Brain (organoid and tissue), 16 donors: ENCODE measurements at places on chromosomes 4 and X. TPM values are rescaled to one million over a fixed set of nuclear protein-coding genes. Genes with fewer than 3 reads are reported as not detected.
A peak's percentile ranks its signal among the peaks of the same experiment; 100 is the strongest.

DNA sequence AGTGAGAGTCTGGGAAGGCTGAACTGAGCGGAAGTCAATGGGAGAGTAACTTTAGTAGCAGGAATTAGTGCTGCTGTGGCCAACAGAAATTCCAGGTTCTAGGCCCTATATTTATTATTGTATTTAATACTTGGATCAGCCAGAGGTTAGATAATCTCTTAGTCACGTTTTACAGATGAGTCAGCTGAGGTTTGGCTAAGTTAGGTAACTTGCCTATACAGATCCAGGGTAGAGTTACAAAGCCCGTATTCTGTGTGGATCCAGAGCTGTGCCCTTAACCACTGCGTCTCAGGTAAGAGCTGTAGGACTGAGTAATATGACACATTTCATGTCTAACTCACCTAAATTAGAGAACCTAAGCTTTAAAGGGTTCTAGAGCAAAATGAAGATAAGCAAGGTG lies 20.5 kb downstream of the PSMD10 start:
- no peak for DNase-seq

GRCh38 chrX:16592194-16592770 lies 57.7 kb upstream of the S100G start:
- DNase-seq: no peak

GRCh38 chrX:153455571-153455970 lies 9.7 kb upstream of the TREX2 start:
- no peak for DNase-seq

DNA sequence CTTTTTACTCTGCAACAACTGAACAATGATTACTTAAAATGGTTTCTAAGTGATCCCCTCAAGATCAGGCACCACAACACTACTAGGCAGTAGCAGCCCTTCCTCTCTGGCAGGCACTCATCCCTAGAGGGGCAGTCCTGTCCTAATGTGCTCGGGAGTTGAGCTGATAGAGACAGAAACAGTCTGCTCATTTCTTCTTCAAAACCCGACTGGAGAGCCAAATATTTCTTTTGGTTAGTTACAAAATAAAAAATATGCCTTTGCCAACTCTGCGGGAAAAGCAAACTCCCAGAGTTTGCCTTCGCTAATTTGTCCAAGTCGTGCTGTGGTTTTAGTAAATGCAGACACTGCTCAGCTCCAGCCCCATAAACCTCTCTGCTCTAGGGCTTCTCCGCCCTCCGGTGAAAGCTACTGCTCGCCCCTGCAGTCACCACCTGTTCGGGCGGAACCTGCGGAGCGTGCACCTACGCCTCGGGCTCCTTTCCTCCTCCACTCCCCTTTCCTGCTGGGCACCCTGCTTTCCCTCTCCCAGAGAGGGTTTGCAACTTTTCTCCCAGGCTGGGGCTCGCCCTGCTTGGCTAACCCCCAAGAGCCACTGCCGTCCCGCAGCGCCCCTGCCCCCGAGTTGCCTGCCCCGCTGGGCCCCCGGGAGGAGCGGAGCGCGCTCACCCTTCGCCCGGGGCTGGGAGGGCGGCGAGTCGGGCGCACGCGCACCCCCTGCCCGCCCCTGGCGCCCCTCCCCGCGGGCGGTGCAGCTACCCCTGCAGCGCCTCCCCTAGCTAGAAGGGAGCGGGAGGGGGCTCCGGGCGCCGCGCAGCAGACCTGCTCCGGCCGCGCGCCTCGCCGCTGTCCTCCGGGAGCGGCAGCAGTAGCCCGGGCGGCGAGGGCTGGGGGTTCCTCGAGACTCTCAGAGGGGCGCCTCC lies at the start of gene NPNT:
TSS of gene NPNT (plus strand) at position 812 of the 923 bp plus-strand sequence. CDS start 182 bp downstream, outside the sequence.
- DNase-seq: peak; percentile 61

DNA sequence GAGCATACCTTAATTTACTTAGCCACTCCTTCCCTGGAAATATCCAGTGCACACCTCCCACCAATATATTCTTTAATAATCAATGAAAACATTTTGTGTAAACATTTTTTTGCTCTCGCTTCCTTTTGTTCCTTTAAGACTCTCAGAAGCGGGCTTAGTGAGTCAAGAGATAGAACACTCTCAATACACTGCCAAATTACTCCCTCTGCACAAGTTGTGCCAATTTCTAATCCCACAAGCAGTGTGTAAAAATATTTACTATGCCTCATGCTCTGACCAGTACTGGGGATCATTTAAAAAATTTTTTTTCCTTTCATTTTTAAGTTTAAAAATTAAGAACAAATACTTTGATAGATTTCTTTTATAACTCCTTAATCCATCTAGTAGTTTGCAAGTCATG lies 5.1 kb downstream of the MORF4L2 start:
- no peak for DNase-seq

DNA sequence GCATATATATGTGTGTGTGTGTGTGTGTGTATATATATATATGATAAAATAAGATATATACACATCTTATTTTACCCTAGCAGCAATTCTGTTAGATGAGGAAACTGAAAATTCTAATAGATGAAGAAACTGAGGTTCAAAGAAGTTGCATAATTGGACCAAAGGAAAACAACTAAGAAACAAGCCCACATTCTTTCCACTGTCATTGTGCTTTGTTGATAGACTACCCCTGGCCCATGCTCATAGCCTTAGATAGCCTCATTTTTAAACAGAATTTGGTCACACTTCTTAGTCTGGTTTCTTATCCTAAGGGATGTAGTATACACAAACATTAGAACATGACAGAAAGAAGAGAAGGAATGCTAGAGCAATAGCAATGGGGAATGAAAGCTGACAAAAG lies 138.8 kb downstream of the NDST3 start:
- no peak for DNase-seq

DNA sequence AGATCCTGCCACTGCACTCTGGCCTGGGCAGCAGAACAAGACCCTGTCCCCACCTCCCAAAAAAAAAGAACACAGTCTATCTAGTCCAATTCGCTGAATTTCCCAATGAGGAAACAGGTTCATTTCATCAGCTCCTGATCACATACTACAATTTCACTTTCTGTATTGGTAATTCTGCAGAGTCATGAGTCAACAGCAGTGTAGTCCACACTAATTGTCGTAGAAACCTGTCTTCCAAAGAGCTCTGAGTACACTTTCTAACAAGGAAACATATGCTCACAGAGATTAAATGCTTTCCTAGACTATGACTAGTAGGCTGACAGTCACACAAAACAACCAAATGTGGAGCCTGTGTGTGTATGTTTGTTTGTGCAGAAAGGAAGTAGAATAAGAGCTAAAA lies 91.9 kb downstream of the GPC4 start:
- no peak for DNase-seq

The CNKSR2 gene
- polyA plus RNA-seq: 9.9 TPM

GRCh38 chrX:1178580-1179057 lies 33.8 kb downstream of the CRLF2 start:
- DNase-seq: no peak

GRCh38 chrX:4550018-4550417 lies 836.6 kb upstream of the PRKX start:
- DNase-seq: no peak

The MAGEC2 gene
- polyA plus RNA-seq: 4.9 TPM

GRCh38 chr4:147582386-147583060 lies 34.7 kb upstream of the TMEM184C start:
- no peak for DNase-seq

The ELOVL6 gene
- polyA plus RNA-seq: 2.3 TPM

The CCSER1 gene
- 0.48 TPM for polyA plus RNA-seq

GRCh38 chr4:14850455-14851097 lies 151.7 kb upstream of the CPEB2 start:
- DNase-seq: no peak

- no peak for DNase-seq
These were observed 203.3 kb downstream of the OR13H1 start for GRCh38 chrX:131747173-131747572.

- DNase-seq: no peak
These were observed 37.8 kb upstream of the HPF1 start for GRCh38 chr4:169795585-169795984.

DNA sequence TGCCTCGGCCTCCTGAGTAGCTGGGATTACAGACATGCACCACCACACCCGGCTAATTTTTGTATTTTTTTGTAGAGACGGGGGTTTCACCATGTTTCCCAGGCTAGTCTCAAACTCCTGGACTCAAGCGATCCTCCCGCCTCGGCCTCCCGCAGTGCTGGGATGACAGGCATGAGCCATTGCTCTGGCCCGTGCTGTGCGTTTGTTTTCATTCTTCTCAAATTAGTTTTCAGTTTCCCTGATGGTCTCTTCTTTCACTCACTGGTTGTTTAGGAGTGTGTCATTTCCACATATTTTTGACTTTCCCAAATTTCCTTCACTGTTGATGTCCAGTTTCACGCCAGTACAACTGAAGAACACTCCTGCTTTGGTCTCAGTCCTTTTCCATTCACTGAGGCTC lies 31.8 kb downstream of the SH3TC1 start:
- DNase-seq: no peak

GRCh38 chrX:150155436-150156035 lies 207.6 kb upstream of the MAMLD1 start:
- DNase-seq: no peak

The ARMCX4 gene
- 6.7 TPM for polyA plus RNA-seq

DNA sequence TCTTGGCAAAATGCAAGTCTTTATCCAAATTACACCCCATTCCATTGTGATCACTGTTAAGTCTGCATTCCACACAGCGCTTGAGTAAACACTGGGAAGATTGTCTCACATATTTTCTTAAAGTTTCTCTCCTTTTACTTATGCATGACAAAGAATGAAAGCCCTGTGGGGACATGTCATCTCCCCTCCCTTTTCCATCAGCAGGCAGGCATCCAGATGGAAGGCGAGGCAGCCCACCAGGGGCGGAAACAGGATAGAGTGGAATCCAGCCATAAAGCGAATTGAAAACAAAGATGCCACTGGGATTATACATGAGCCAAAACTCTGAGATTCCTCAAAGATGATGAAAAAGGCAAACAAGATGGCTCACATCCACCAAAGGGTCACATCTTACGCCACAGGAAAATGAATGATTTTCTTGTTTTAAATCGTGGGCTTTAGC lies 78.2 kb downstream of the AFAP1 start:
- DNase-seq: peak; percentile 74

- no peak for DNase-seq
These were observed 31.6 kb downstream of the SEPSECS start for GRCh38 chr4:25128671-25129070.

DNA sequence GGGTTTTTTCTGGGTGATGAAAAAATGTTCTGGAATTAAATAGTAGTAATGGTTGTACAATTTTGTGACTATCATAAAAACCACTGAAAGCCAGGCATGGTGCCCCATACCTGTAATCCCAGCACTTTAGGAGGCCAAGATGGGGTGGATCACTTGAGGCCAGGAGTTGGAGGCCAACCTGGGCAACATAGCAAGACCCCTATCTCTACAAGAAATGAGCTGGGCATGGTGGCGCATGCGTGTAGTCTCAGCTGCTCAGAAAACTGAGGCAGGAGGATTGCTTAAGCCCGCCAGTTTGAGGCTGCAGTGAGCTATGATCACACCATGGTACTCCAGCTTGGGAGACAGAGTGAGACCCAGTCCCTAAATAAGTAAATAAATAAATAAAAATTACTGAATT lies 58.3 kb upstream of the TMEM131L start:
- DNase-seq: no peak

The PHF8 gene
- 31.9 TPM for polyA plus RNA-seq

The CD99L2 gene
- 94.5 TPM for polyA plus RNA-seq

DNA sequence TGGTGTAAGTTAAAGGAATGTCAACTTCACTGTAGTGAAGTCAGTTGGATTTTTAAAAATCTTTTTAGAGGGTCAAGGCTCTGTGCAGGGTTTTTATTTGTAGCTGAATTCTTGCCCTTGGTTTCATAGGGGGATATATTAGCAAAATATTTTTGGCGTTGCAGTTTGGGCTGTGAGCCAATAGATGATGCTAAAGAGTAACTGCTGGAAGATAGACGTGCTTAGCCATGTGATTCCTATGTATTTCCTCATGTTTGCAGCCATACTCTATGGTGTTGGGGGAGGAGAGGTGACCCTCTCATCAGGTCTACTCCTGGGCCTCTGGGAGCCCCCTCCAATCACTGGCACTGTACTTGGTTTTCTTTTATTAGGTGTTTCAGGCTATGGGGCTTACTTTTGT lies 246.7 kb upstream of the ARHGAP24 start:
- no peak for DNase-seq

DNA sequence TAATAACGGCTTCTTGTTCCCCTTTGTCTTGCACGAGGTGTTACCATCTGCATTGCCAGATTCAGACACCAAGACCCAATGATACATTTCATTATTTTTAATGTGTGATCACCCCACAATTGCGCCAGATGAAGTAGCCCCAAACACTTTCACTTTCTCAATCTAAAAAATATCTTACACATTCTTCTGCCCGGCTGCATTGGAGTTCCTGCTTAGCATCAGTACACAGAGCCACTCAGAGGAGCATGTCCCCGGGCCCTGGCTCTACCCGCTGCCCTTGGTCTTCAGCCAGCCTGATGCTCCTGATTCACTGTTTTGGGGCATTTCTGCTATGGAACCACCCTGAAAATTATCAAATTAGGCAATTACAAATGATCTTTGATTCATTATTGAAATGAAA lies 66.0 kb upstream of the TENM3 start:
- no peak for DNase-seq

DNA sequence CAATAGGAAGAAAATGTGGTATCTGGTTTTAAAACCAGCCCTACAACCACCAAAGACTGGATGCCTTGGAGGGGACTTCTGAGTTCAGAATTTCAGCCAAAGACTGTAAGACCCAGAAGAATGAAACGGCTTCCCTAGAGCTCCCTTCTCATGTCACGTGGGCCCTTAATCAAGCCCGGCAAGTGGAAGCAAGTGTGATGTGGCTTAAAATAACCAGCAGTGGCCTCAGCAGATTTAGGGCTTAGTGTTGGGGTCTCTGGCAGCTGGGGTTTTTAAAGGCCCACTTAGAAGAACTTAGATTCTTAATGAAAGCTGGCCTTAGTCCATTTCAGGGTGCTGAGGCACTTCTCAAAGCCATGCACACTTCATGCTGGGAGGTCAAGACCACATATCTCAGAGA lies 111.2 kb upstream of the TBC1D9 start:
- no peak for DNase-seq

GRCh38 chrX:19611636-19612376 lies 96.5 kb upstream of the MAP3K15 start:
- DNase-seq: no peak

- DNase-seq: peak; percentile 85
These were observed 71.5 kb downstream of the SLC16A2 start for GRCh38 chrX:74492720-74493201.

- DNase-seq: no peak
These were observed 1830.2 kb downstream of the STIM2 start for GRCh38 chr4:28690890-28691289.

- no peak for DNase-seq
These were observed 544.5 kb downstream of the PPP4R3C start for GRCh38 chrX:26918631-26919030.
